ENCODE measurements at places on chromosomes 2 and 18. TPM values are rescaled to one million over a fixed set of nuclear protein-coding genes. Genes with fewer than 3 reads are reported as not detected.

The NTSR2 gene
- not detected for total RNA-seq

The GRHL1 gene
- total RNA-seq = 2.5 TPM

The RNU2-63P gene
- 17.9 TPM for total RNA-seq

The CUL3 gene
- 155 TPM for total RNA-seq

The CKAP2L gene
- total RNA-seq = 77.3 TPM

The ABCG5 gene
- not detected for total RNA-seq

The ACMSD gene
- not detected for total RNA-seq

The ATG9A gene
- total RNA-seq = 23.4 TPM

The GALR1 gene
- not detected for total RNA-seq

The PLA2R1 gene
- total RNA-seq = not detected

The PSTPIP2 gene
- not detected for total RNA-seq

The AFTPH gene
- 34.7 TPM for total RNA-seq

The LRP1B gene
- total RNA-seq = not detected

The MYL1 gene
- not detected for total RNA-seq

The GKN1 gene
- not detected for total RNA-seq

The ZC3H15 gene
- total RNA-seq = 76.5 TPM

The IL1F10 gene
- total RNA-seq = not detected

The DAW1 gene
- not detected for total RNA-seq

The ADNP2 gene
- total RNA-seq = 16.2 TPM

The B4GALT6 gene
- 16.4 TPM for total RNA-seq

The SERPINB11 gene
- total RNA-seq = not detected

The CYRIA gene
- 11.7 TPM for total RNA-seq

The REG3A gene
- total RNA-seq = not detected

The STK11IP gene
- 37.6 TPM for total RNA-seq

The TDRD15 gene
- total RNA-seq = not detected

The C2orf81 gene
- 22.5 TPM for total RNA-seq

The SKOR2 gene
- not detected for total RNA-seq

The C2orf72 gene
- not detected for total RNA-seq

The SERPINB3 gene
- total RNA-seq = not detected

The OR6B2 gene
- total RNA-seq = not detected

The SUPT7L gene
- 33.0 TPM for total RNA-seq

The SERPINB2 gene
- total RNA-seq = not detected

The CXCR1 gene
- total RNA-seq = not detected

The ADAM17 gene
- 83.3 TPM for total RNA-seq

The SCYGR4 gene
- total RNA-seq = not detected

The SP5 gene
- total RNA-seq = not detected

The SLC66A2 gene
- total RNA-seq = 15.1 TPM

The SNX17 gene
- 97.4 TPM for total RNA-seq

The CARF gene
- 21.4 TPM for total RNA-seq

The DPYSL5 gene
- not detected for total RNA-seq

The POMC gene
- total RNA-seq = not detected

Data from OCI-LY7 (cell line).